Hypothalamus (tissue), 51 donors: ENCODE measurements at places on chromosomes 1 and 21.

DNA sequence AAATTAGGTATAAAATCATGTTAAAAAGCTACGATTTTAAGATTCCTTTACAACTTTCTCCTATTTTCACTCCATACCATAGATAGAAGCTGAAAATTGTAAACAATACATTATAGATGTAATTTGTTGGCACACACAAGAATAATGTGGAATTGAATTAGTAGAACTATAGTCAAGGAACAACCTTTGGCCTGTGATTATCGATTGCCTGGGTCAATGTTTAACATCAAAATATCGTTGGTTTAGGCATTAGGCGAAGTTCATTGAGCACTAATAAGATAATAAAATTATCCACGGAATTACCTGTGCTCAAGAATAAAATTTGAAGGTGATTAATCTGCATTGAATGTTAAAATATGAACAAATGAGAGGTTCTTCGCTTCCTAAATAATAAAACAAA, 455.1 kb upstream of the ZP4 start:
- no peak for DNase-seq

DNA sequence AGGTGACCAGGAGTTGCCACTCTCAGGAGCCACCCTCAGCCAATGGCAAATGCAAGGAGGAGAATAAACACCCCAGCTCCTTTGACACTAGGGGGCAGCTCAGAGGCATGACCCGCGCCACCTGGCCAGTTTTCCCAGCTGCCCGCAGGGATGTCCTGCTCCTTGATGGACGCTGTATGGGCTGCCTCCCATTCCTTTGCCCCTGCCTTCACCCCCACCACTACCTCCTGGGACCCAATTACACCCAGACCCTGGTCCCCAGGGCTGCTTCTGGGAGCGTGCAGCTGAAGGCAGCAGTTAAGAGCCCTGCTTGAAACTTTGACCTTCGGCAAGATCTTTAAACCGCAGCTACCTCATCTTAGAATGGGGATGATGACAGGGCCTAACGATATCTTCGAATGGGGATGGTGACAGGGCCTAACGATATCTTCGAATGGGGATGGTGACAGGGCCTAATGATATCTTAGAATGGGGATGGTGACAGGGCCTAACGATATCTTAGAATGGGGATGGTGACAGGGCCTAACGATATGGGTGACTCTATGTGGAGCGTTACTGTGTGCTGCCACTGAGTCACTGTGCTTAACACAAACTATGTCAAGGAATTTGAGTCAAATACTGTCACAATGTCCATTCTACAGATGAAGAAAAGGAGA, 163.0 kb upstream of the KAZN start:
- DNase-seq: no peak

DNA sequence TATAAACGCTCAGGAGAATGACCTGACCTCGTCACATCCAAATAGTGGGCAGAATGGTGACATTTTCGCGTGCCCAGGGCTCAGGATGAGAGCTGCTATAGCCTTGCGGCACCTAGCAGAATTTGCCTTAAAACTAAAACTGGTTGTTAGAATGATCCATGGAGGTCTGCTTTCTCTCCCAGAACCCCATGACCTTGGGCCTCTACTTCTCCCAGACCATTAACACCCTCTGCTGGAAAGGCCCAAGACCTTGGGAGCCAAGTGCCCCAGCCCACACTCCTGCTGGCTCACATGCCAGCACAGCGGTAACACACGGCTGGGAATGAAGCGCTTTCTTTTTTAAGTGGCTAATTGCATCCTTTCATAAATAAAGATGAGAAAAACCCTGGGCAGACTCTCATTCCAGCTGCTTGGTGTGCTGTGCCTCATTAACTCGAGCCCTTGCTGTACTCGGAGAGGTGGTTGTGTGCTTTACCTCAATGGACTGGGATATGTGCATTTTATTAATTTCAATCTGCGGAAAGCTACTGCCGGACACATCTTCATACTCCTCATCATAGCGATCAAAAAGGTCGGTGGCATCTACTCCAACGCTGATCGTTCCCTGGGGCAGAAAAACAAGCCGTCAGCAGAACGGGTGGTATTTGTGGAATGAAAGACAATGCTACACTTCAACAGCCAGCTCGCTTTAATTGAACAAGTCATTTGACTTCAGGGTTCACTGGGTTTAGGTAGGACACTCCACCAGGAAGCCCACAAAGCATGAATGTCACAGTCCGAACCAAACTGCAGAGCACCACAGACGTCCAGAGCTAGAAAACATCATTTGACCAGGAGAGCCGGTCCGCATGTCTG, 29.0 kb downstream of the THAP3 start:
- no peak for DNase-seq

DNA sequence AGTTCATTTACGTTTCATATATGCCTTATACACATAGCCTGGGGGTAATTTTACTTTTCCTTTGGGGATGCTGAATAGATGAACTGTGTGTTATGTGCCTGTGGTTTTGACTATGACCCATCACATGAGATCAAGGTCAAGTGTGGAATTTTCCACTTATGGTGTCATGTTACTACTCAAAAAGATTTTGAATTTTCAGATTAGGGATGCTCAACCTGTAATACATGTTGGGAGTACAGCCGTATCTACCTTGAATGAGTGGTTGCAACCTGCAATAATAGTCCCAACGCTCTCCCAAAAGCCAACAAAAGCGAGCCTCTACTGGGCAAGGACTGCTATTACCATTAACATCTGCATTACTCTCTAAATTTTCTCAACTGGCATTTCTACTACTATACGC, 68.5 kb upstream of the SDC3 start:
- DNase-seq: no peak

DNA sequence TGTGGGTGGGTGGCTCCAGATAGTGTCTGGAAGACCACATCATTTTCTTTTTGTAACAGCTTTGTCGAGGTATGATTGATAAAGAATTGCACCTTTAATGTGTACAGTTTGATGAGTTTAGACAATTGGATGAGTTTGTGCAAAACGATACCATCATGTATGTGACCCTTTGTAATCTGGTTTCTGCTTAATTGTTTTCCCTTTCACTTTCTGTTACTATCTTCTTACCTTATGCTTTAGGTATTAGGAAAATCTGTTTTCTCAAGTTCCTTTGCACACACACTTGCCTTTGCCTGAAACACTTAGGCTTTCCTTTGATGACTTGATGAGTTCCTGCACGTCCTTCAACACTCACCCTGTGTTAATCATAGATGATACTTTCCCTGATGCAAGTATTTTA, 6.8 kb downstream of the OR10Z1 start:
- DNase-seq: no peak

GRCh38 chr1:25255706-25256577, 8.7 kb upstream of the RSRP1 start:
- DNase-seq: no peak

DNA sequence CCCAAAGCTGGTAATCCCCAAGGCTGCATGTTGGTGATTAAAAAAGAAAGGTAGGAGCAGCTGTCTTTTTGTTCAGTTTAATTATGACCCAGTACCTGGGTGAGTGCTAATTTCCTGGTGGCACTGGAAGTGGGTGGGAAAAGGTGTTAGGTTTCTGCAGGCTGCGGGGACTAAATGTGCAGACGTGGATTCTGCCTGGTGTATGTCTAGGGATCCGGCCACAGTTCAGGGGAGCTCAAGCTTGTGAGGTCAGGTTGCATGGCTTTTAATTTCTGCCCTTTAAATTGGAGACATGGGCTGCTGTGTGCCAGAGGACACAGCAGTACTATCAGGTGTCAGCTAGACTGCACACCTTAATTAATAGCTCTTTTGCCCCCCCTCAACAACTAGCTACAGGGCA, 20.3 kb upstream of the TBX19 start:
- DNase-seq: no peak

- DNase-seq: no peak
Measured at GRCh38 chr1:63319046-63320021, 3.0 kb upstream of the FOXD3 start.

GRCh38 chr1:176330782-176331181, 123.7 kb upstream of the COP1 start:
- no peak for DNase-seq

GRCh38 chr21:35090403-35090802, 41.3 kb upstream of the RUNX1 start:
- DNase-seq: no peak

- DNase-seq: no peak
Measured at GRCh38 chr1:17892225-17892624, 137.1 kb downstream of the ACTL8 start.

DNA sequence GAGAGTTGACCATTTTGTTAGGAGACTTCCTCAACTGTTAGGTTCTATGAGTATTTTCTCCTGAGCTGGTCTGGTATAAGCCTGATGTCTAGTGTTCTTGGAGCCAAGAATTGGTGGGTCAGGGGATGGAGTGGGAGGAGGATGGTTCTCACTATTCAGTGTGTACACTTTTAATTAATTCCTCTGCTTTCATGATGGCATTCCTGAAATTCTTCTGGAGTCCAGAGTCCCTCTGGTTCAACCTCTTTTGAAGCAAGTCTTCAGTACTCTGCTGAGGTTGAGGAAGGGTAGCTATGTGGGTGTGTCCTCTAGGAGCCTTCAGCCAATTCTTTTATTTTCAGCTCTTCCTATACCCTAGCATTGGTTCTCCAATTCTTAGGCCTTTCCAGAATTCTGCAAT, 149.1 kb downstream of the DNM3 start:
- DNase-seq: no peak

DNA sequence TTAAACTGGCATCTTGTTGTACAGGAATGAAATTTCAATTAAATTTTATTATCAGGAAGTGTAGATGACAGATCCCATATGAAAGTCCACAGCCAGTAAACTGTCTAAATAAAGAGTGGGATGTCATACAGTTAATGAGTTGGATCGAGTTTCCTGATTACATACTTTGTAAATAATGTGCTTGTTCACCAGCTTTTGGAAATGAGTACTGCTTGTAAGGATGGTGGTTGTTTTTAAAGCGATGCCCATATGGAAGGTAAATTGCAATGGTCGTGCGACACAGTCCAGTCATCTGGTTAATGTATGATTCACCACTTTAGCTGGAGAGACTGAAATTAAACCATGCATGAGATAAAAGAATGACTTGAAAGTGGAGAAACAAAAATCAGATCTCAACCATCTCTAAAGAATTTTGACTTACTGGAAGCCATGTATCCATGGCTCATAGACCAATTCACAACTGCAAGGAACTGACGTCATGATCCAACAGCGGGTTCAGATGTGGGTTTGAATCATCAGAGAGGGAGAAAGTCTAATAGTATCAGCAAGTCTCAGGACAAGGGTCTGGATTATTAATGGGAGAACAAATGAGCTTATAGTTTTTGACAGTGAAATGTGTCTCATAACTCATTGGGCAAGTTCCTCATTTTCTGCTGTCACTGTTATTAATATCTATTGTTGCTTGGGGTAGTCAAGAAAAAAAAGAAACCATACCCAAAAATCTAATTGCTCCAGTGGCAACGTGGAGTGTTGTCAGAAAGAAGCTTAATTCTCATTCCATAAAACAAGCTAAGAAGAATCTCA, 49.0 kb downstream of the MAP10 start:
- no peak for DNase-seq

- DNase-seq: no peak
Measured at GRCh38 chr1:1442069-1442770, 6.7 kb downstream of the VWA1 start.

- no peak for DNase-seq
Measured at GRCh38 chr1:24901791-24902470, 28.1 kb downstream of the RUNX3 start.

DNA sequence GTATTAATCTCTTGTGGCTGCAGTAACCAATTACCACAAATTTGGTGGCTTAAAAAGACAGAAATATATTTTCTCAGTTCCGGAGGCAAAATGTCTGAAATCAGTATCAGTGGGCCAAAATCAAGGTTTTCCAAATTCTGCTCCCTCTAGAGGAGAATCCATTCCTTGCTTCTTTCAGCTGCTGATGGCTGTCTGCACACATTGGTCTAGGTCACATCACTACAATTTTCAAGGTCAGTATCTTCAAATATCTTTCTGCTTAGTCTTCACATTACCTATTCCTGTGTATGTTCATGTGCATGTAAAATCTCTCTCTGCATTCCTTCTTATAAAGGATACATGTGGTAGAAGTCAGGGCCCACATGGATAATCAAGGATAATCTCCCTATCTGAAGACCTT, 999.4 kb downstream of the KCNT2 start:
- no peak for DNase-seq

GRCh38 chr1:97875996-97876395, 44.8 kb downstream of the DPYD start:
- DNase-seq: no peak

- DNase-seq: no peak
Measured at GRCh38 chr1:54582566-54583306, 34.7 kb downstream of the ACOT11 start.

DNA sequence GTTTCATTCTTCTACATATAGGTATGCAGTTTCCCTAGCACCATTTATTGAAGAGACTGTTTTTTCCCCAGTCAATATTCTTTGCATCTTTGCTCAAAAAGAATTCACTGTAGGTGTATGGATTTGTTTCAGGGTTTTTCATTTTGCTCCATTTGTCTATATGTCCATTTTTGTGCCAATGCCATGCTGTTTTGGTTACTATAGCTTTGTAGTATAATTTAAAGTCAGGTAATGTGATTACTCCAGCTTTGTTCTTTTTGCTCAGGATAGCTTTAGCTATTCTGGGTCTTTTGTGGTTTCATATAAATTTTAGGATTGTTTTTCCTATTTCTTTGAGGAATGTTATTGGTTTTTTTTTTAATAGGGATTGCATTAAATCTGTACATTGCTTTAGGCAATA, 15.9 kb upstream of the SMAP2 start:
- DNase-seq: no peak

DNA sequence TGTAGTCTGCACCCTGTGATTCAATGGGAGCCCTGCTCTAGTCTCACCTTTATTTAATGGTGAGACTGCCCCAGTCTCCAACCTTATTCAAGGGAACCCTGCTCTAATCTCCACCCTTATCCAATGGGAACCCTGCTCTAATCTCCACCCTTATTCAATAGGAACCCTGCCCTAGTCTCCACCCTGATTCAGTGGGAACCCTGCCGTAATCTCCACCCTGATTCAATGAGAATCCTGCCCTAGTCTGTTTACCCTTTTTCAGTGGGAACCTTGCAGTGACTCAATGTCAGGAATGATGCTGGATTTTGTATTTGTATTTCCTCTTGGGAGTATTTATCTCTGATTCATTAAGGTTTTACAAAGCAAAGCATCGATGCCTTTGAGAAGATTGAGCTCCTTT, 39.5 kb downstream of the TRPM2 start:
- DNase-seq: no peak

GRCh38 chr1:59225594-59226316, 71.1 kb upstream of the FGGY start:
- no peak for DNase-seq

DNA sequence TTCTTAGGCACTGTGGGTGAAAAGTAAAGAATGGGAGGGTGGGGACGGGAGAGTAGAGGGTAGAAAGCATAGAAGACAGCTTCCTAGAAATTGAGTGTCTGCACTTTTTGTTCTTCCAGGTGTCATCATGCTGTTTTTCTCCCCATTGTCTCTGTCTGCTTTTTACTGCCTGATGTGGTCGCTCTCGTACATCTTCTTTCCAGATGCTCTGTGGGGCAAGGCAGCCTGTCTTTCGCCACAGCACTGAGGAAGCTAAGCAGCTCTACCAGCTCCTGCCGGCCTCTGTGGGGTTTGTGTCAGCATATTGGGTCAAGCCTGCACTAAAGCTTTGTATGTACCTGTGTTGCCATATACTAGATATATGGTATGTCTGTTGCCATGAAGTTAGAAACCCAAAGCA, 13.2 kb downstream of the TMEM269 start:
- no peak for DNase-seq

- DNase-seq: no peak
Measured at GRCh38 chr1:155947292-155947691, 5.9 kb downstream of the RXFP4 start.

GRCh38 chr1:16992102-16992501, 11.7 kb upstream of the MFAP2 start:
- DNase-seq: no peak
